ENCODE measurements at places on chromosomes 1 and 21.
A peak's percentile ranks its signal among the peaks of the same experiment; 100 is the strongest.

DNA sequence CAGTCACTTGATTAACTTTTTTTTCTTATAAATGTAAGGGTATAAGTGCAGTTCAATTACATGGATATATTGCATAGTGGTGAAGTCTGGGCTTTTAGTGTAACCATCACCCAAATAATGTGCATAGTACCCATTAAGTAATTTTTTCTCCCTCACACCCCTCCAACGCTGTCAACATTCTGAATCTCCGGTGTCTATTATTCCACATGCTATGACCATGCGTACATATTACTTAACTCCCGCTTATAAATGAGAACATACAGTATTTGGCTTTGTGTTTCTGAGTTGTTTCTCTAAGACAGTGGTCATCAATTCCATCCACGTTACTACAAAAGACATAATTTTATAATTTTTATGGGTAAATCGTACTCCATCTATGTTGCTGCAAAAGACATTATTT is 1191.1 kb downstream of the NCAM2 start:
- no peak for DNase-seq

DNA sequence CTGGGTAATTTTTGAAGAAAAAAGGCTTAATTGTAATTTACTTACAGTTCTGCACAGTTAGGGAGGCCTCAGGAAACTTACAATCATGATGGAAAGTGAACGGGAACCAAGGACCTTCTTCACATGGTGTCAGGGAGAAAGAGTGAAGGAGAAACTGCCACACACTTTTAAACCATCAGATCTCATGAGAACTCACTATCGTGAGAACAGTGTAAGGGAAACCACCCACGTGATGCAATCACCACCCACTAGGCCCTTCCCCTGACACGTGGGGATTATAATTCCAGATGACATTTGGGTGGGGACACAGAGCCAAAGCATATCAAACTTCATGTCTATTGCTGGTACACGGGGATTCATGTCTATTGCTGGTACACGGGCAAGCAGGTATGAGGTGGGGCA is 5.3 kb upstream of the SFT2D2 start:
- DNase-seq = no peak

DNA sequence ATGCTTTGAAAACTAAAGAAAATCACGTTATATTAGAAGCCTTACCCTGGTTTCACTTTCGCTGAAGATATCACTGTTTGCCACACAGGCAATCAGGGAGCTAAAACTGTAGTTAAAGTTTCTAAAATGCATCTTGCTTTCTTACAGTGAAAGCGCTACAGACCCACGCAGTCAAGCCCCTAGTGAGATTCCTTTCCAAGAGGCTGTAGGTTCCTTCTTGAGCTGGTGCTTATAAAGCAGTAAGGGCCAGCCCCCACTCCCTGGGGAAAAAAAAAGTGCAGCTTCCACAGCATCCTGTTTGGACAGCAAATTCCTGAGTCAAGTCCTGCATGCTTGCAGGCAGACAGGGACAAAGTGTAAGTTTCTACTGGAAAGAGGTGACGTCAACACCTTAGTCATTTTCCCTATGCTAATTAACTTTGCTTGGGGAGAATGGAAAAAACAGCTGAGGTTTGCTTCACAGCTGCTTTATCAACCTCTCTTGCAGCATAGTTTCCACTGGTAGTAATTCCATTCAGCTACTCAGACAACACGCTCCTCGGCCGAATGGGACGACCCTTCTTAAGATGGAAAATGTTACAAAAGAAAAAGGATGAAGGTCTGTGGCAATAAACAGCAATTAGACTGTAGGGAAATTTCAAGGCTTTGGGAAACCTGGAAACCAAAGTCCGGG is 14.7 kb upstream of the KCNE1 start:
- peak; percentile 13 for DNase-seq

DNA sequence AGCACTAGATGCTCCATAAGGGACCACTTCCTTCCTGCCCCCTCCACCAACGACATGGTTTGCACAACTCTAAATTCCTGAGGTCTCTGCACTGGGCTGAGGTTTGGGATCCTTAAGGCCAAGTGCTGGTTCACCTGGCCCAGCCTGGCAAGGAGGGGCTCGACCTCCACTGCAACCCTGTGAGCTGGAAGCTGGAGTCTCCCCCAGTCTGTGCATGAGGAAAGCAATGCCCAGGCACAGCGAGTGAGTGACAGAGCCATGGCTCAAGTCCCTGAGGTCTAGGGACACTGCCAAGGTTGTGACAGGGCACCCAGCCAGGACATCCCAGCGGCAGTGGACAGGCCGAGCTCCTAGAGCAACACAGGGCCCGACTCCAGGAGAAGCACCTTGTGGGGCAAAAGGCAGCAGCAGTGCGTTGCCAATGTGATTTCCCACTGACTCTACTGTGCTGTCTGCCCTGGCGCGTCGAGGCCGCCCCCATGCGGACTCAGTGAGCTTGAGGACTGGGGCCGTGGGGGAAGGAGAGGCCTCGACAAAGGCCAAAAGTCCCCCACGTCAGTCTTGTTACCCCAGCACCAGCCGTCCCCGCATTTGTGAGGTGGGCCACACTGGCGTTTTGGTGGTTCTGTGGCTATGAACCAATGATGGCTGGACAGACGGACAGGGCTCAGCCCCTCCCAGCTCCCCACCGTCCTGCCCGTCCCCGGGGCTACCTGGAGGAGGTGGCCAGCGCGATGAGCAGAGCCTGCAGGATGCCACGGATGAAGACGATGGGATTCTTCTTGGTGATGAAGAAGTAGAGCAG is 30.0 kb downstream of the PODN start:
- no peak for DNase-seq

DNA sequence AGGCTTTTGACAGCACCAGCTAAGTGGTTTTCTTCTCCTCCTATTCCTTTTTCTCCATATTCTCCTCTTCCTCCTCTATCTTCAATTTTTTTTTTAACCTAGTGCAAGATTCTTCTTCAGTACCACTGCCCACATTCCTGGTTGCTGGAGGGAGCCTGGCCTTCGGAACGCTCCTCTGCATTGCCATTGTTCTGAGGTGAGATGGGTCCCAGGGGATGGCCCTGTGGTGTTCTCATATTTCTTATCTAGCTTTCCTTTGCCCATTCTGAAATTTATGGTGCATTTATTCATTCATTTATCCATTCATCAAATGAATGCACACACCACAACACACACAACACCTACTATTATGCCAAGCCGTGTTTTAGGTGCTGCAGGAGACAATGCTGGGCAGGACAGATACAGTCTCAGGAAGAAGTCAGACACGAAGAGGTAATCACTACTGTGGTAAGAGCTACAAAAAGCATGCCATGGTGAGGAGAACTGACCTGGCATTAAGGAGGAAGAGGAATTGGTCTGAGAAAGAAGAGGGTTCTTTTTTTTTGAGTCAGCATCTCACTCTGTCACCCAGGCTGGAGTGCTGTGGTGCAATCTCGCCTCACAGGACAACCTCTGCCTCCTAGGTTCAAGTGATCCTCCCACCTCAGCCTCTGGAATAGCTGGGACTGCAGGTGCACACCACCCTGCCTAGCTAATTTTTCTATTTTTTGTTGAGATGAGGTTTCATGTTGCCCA is 47.5 kb upstream of the TDRD10 start:
- DNase-seq = no peak

GRCh38 chr1:202575918-202576653 is 134.2 kb downstream of the SYT2 start:
- no peak for DNase-seq

DNA sequence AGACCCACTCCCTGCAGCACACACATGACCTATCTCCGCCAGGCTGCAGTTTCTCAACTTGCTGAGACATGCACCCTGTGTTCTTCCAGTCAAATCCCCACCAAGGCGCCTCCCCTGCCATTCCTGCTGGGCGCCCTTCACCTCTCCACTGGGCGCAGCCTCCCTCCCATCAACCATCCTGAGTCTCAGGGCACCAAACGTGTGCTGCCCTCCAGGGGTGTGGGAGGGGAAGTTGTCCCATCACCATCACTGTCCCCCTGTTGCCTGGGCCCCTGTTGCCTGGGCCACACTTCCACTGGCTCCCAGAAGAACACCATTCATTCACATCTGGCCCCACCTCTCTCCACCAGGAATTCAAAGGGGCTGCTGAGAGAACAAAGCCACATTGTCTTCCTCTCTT is 44.9 kb upstream of the EFHD2 start:
- no peak for DNase-seq

DNA sequence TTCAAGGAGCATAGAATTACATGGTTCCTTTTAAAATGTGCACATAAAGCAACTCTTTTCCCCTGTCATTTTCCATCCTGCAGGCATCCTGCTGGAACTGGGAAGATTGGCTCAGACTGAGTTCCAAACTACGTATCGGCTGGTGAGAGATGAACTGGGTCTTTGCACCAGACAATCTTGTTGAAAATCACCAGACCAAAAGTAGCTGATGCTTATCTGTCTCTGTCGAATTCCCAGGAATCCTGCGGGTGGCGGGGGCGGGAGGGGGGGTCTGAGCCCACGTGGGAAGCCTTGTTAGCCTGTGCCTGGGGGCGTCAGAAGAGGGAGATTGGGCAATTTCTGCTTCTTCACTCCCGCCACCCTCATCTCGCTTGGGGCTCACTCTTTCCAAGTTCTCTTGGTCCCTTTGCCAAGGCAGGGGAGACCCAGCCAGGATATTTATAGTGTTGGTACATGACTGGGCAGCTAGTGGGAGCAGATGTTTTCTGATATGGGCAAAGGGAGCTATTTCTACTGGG is 90.1 kb upstream of the SLC25A33 start:
- no peak for DNase-seq

- DNase-seq = no peak
These were observed 55.2 kb downstream of the RNF220 start for GRCh38 chr1:44460107-44460882.

GRCh38 chr1:168134642-168135041 is 2.1 kb downstream of the GPR161 start:
- DNase-seq = no peak

DNA sequence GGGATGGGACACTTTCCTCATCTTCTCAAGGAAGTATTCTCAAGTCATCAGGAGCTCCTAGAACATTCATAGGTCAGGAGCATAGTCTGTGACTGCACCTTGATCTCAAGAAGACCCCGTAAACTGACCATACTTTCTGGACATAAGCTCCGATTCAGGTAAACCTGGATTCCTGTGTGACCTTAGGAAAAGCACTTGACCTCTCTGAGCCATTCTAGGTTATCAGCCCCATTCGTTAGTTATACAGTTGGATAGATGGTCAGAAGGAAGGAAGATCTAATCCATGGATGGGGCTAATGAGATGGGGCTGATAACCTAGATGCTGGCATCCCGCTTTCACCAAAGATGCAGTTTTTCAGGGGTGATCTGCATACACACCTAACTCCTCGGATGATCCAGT is 114.3 kb downstream of the EPHB2 start:
- no peak for DNase-seq

DNA sequence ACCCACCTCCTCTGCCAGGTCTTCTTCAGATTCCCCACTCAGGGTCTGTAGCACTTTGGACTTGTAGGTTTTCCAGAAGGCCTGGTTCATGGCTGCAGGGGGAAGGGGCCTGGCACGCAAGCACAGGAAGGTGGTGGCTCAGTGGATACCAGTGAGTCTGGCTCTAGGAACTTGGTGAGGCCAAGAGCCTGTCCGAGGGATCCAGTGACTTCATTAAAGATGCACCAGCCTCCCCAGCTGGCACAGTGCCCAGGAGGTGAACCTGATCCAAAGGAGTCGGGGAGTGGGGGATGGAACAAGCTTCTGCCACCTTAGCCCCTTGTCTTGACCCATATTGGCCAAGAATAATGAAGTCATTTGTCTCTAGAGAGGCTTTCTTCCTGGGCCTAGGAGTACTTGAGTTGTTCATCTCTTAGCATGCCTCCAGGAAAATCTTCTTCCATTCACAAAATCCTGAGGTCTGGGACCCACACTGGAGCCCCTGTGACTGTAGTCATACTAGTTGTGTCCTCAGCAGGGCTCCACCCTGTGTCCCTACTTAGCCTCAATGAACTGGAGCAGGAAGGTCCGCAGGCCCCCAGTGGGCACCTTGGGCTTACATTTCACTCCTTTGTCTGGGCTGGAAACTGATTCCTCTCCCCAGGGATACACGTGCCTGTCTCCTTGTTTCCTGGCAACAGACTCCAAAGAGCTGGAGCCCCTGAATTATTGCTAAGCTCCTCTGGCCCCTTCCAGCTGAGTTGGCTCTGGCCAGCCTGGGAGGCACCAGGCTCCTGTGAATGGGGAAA is at the start of gene C1orf232:
C1orf232 (minus strand) TSS at position 554 of the 788 bp plus-strand sequence; CDS start at position 90, 464 bp downstream.
- DNase-seq = no peak

DNA sequence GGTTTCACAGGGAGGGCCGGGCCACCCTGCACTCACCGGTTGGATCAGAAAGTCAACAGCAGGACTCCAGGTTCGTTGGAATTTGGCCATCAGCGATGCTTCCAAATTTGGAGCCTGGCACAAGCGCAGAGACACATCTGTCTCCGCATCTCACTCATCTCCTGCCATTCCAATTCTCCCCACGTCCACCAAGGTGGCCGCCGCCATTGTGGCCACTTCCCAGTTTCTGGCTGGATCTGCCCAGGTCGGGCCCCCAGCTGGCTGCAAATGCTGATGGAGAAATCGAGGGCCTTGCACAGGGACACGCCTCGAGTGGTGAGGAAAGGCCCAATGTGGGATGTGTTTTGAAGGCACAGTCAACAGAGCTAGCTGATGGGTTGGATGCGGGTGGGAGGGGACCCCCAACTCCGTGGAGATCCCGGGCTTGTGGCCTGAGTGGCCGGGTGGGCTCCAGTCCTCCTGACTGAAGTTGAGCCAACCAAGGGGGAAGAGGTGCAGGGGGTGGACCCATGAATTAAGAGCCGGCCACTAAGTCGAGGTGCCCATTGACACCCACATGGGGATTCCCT is 102.7 kb downstream of the CRYAA start:
- DNase-seq = no peak

GRCh38 chr1:24540051-24540905 is 15.6 kb upstream of the NCMAP start:
- DNase-seq = no peak

GRCh38 chr1:68890736-68891135 is 393.9 kb upstream of the DEPDC1 start:
- no peak for DNase-seq

- no peak for DNase-seq
These were observed 50.1 kb downstream of the AKT3 start for GRCh38 chr1:243799908-243800307.

DNA sequence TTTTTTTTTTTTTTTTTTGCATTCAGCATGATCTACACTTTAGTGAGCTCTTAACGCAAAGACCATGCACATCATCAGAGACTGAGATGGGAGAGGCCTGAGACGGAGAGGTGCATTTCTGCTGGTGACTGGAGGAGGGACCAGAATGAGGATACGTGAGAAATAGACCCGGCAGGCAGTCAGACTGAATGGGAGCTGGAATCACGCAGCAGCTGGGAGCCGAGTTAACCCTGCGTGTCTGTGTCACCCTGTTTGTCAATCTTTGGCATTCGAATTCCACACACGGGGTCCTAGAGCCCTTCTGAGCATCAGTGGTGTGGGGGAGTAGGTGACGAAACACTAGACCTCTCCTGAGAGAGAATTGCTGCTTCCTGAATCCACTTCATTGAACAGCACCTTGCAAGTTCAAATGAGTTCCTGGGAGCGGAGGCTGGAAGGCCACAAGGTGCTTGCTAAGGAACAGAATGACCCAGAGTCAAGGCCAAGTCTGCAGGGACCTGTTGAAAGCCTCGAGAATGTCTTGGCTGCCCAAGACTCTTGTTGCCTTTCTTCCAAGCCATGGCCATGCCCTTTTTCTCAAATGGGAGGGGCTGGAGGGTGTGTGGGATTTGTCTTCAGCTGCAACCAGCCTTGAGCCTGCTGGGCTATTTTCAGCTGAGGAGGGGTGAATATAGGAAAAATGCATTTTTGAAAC is 123.3 kb downstream of the CNIH3 start:
- DNase-seq = no peak

All from CD4-positive, alpha-beta T cell treated with Interferon alpha-2 for 1 hour (primary cell).